ENCODE measurements at places on chromosomes 2 and 18.

- no peak for DNase-seq
Observed at GRCh38 chr2:73830871-73831401, 2.2 kb downstream of the STAMBP start.

DNA sequence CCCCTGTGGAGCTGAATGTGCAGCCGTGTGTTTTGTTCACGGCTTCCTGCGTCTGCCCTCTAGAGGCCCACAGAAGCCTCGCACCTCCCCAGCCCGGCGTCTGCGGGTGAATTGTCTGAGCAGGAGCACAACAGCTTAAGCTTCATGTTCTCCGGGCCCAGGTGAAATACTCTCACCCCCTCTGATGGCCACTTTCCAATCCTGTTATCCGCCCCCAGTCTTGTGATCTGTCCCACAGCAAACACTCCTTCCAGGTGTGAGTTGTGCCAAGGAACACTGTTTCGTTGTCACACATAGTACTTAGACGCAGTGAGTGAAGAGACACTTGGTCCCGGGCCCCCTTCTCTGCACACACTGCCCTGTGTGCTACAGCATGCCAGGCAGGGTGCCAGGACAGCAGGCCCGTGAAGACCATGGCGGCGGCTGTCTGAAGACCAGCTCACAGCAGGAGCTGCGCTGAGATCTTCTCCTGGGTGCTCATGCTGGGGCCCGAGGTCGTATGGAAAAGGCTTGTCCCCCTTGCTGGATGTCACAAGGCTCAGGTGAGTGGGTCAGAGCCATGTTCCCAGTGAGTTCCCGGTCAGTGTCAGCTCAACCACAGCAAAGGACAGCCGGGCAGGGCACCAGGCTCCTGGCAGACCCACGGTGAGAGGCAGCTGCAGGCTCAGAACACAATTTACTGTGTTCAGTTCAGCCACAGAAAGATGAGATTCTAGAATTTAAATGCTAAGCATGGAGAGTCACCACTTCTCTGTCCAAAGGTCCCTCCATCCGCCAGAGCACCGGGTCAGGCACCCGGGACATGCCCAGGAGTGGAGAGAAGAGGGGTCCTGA, 6.8 kb upstream of the PXDN start:
- peak; percentile 42 for DNase-seq

DNA sequence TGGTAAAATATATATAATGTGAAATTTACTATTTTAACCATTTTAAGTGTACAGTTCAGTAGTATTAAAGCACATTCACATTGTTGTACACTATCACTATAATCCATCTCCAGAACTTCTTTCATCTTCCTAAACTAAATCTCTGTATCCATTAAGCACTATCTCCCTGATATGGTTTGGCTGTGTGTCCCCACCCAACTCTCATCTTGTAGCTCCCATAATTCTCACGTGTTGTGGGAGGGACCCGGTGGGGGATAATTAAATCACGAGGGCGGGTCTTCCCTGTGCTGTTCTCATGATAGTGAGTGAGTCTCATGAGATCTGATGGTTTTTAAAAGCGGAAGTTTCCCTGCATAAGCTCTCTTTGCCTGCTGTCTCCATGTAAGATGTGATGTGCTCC, 178.9 kb upstream of the NABP1 start:
- DNase-seq, result no peak

DNA sequence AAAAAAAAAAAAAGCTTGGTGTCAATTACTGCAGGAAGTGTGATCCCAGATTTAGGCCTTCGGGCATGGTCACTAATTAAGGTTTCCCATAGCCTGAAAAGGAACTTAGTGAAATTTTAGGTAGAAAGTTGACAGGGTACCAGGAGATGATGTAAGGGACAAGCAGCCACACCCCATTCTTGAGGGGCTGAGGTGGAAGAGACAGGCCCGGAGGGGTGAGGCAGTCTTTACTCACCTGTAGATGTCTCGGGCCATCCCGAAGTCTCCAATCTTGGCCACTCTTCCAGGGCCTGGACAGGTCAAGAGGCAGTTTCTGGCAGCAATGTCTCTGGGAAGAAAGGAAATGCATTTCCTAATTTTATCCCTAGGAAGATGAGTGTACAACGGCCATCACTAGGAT, 94.3 kb downstream of the CLIP4 start:
- no peak for DNase-seq

GRCh38 chr2:6545336-6545735, 320.4 kb downstream of the CMPK2 start:
- no peak for DNase-seq

DNA sequence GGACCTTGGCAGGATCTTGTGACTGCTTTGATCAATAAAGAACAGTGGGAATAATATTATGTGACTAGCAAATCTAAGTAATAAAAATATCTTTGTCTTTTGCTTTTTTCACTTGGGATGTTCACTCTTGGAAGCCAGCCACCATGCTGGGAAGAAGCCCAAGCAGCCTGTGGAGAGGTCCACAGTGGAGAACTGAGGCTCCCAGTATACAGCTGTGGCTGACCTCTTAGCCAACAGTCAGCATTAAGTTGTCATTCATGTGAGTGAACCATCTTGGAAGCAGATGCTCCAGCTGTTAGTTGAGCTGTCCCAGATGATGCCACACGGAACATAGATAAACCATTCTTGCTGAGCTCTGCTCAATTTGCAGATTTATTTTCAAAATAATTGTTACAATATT, 160.0 kb downstream of the OSR1 start:
- DNase-seq, result no peak

GRCh38 chr2:197707316-197708213, 2.4 kb downstream of the MARS2 start:
- DNase-seq, result no peak

GRCh38 chr2:216327447-216327935, 44.8 kb downstream of the MARCHF4 start:
- no peak for DNase-seq

- DNase-seq, result no peak
Observed at GRCh38 chr2:96549967-96550786, 13.6 kb downstream of the ARID5A start.

GRCh38 chr2:20106746-20107145, 55.3 kb upstream of the LAPTM4A start:
- DNase-seq, result no peak

Measured in stimulated activated naive B cell treated with anti-CD40 and anti-IgM and Interleukin-4, amounts not matched to agents 10 μg/mL and 1 μg/mL and 100 μg/mL, for 72 hours (primary cell).